Stimulated activated memory B cell treated with anti-CD40 and anti-IgM and Interleukin-4, amounts not matched to agents 10 μg/mL and 1 μg/mL and 100 μg/mL, for 72 hours (primary cell): ENCODE measurements at places on chromosomes 13 and 19.

DNA sequence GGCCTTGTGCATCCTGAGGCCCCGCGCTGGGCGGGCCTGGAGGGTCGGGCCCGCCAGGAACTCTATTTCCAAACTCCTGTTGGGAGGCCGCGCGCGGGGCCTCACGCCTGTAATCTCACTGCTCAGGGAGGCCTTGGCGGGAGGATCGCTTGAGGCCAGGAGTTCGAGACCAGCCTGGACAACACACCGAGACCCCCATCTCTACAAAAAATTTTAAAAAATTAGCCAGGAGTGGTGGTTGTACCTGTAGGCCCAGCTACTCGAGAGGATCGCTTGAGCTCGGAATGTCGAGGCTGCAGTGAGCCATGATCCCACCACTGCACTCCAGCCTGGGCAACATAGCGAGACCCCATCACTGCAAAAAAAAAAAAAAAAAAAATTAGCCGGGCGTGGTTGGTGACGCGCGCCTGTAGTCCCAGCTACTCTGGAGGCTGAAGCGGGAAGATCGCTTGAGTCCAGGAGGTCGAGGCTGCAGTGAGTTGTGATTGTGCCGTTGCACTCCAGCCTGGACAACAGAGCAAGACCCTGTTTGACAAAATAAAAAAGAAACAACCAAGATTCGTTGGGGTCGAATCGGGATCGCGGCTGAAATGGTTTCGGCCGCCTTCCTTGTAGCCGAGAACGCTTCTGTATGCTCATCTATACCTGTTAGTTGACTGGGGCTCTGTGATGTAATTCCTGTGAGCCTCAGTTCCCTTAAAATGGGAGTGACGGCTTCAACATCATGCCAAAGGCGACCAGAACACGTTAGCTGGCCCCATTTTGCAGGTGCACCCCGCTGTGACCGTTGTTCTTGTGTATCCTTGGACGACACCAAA lies 636 bp downstream of the SF3A2 start:
- peaks cover 45% of the 10 kb centered on the region for H3K36me3 ChIP-seq
- H3K4me1 ChIP-seq = peaks cover 81% of the 10 kb centered on the region
- H3K27ac ChIP-seq = peak overlapping the region; percentile 91
- ATAC-seq = no peak

GRCh38 chr13:49530457-49530856 lies 34.7 kb downstream of the PHF11 start:
- no peaks in the 10 kb centered on the region for H3K27me3 ChIP-seq
- no peak overlapping the region for H3K4me3 ChIP-seq
- peaks cover 50% of the 10 kb centered on the region for H3K4me1 ChIP-seq
- peaks cover 34% of the 10 kb centered on the region for H3K36me3 ChIP-seq
- peak; percentile 92 for ATAC-seq

DNA sequence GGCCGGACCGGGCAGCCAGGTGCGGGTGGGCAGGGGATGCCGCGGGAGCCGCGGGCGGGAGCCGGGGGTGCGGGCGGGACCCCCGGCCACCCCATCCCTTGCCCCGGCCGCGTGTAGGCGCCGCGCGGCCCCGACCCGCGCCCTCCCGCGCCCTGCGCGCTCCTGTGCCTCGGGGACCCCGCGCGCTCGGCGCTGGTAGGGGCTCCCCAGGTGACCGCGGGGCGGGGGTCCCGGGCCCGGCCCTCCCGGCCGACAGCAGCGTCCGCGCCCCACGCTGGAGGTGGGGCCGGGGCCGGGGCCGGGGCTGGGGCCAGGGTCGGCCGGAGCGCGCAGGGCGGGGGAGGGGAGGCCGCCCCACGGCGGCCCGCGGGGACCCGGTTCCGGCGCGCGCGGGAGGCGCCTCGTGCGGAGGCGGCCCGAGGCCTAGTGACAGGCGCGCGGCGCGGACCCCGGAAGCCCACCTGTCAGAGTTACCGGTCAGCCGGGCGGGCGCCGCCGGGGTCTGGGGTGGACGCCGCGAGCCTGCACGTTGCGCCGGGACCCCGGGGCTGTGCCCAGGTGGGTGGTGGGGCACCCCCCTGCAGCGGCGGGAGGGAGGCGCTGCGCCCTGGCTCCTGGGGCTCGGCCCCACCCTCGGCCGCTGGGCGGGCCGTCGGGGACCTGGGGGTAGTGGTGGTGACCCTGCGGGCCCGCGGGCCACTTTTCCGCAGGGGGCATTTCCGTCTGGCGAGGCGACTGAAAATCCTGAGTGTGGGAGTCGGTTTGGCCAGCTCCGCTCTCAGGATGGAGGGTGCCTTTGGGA lies 518 bp downstream of the TFDP1 start:
- no peaks in the 10 kb centered on the region for H3K27me3 ChIP-seq
- H3K27ac ChIP-seq = peak overlapping the region; percentile 38
- ATAC-seq = peak; percentile 61
- peak overlapping the region; percentile 80 for H3K4me3 ChIP-seq

GRCh38 chr13:77459592-77459991 lies 75.9 kb upstream of the SCEL start:
- peaks cover 26% of the 10 kb centered on the region for H3K4me1 ChIP-seq
- H3K4me3 ChIP-seq = no peak overlapping the region

DNA sequence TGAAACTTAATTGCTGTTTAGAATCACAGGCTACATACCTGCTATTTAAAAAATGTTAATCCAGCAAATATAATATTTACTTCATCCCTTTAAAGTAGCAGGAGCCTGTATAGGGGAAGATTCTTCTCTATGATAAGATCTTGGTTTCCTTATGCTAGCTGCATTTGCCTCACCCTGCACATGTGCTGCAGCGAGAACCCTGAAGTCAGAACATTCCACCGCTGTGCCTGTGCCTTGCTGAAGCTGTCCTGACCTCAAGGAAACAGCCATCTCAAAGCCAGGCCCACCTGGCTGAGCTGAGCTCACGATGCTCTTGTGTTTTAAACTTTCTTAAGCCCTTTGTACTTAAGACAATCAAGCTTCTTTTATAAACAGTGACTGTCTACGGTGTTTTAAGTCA lies 355.0 kb upstream of the PCDH20 start:
- H3K27me3 ChIP-seq = no peaks in the 10 kb centered on the region
- H3K4me1 ChIP-seq = no peaks in the 10 kb centered on the region
- no peak overlapping the region for H3K4me3 ChIP-seq
- no peaks in the 10 kb centered on the region for H3K36me3 ChIP-seq
- no peak for ATAC-seq

DNA sequence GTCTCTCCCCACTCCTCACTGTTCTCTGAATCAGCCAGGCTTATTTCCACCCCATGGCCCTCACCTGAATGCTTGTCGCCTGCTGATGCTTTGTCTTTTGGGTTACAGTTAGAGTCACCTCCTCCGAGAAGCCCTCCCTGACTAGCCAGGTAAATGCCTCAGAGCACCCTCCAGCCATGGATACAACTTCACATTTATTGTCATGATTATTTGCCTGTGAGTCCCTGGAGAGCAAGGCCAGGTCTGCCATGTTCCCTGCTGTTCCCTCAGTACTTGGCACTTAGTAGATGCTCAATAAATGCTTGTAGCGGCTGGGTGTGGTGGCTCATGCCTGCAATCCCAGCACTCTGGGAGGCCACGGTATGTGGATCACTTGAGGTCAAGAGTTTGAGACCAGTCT lies 3.7 kb upstream of the PDE4C start:
- peaks cover 85% of the 10 kb centered on the region for H3K27me3 ChIP-seq
- no peak for ATAC-seq
- no peak overlapping the region for H3K27ac ChIP-seq

DNA sequence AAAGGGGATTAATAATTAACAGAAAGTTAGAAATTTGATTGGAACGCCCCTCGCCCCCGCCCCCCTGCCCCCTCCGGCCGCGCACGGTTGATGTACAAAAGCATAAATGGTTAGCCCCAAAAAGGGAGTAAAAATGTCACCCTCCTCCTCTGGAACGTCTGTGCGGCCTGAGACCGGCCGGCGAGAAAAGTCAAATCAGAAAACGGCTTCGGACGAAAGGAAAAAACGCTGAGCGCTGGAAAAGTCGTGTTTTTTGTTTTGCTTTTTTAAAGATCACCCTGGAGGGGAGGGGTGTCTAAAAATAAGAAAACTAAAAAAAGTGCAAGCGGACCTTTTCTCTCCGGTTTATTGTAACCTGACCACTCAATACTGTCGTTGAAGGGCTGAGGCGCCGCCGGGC lies 13.2 kb downstream of the MEX3D start:
- H3K27ac ChIP-seq = no peak overlapping the region
- no peak overlapping the region for H3K4me3 ChIP-seq
- H3K4me1 ChIP-seq = no peaks in the 10 kb centered on the region
- no peaks in the 10 kb centered on the region for H3K36me3 ChIP-seq
